Activated CD4-positive, alpha-beta memory T cell treated with anti-CD3 and anti-CD28 coated beads for 36 hours (primary cell): ENCODE measurements at places on chromosomes 6 and 20.
A peak's percentile ranks its signal among the peaks of the same experiment; 100 is the strongest.

- no peak for DNase-seq
Measured at GRCh38 chr6:161575523-161576254, 301.8 kb upstream of the AGPAT4 start.

DNA sequence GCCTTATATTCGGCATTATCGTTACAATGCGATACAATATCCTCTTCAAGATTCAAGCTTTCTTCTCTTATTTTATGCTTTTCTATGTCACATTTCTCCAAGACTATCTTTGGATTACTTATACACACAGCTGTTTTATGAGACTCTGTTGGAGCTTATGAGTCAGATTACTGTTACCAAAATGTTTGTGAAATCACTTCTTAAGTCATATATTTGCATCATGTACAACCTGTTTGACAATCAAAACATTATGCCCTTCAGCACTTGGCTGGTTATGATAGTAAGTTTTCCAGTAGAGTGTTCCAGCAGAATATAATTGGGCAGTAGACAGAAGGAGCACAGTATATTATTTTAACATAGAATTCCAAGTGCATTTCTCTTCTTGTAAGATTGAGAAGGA is 35.2 kb downstream of the BMP6 start:
- no peak for DNase-seq

GRCh38 chr6:35737413-35738211 is 780 bp downstream of the ARMC12 start:
- DNase-seq = no peak

DNA sequence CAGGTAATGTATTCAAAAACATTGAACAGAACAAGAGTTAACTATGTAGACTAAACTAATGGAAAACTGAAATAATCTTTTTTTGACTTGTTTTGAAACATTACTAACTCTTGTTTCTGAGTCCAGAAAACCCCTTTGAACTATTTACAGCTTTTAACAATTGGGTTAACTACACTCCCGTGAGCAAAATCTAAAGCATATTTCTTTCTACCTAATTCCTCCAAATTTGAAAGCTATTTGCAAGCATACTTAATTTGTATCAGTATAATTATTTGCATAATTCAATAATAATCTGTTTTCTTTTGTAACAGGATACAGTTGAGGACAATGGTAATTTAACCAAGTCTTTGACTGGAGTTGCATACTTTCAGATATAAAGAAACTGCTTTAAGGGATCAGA is 62.6 kb upstream of the AGPAT4 start:
- DNase-seq = no peak

DNA sequence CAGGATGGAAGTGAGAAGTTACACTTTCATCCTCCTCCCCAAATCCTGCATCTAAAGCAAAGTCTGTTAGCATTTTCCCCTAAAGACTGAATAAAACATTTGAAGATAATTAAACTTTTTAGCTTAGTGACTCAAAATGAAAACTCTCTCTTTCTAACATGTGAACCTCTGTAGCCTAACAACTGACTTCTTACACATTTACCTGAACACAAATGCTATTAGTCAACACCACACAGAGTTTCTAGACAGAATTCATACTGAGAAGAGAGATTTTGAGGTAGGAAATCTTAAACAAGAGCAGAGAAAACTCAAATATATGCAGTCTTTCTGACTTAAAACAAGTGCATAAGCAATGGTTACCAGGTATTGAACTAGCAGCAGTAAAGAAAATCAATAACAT is 149.9 kb upstream of the SMLR1 start:
- no peak for DNase-seq

- no peak for DNase-seq
Measured at GRCh38 chr6:116165596-116165995, 39.7 kb upstream of the COL10A1 start.

DNA sequence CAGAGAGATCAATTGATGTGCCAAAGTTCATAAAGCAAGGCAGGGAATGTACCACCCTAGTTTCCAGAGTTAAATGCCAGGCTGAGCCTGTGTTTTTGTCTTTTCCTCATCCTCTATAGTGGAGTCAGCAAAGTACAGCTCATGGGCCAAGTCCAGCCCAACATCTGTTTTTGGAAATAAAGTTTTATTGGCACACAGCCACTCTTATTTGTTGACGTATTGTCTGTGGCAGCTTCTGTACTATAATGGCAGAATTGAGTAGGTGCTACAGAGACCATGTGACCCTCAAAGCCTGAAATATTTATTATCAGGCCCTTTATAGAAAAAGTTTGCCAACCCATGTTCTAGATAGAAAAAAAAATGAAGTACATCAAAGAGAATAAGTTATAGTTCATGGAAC is 187.0 kb downstream of the TSHZ2 start:
- no peak for DNase-seq

DNA sequence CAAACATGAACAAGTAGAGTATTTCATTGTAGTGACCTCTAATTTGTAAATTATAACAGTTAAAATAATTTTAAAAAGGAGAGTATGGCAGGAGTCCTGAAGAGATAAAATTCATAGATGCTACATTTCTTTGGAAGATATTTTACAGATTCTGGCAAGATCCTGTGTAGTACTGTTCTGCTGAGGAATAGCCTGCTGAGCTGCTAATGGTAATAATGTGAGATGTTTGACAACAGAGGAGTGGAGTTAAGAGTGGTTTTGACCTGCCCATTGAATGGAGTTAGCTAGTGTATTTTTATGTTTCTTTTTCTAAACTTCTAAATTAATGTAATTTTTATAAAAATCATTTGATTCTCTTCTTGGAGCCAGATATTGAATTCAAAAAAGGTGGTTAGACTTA is 11.8 kb downstream of the CLVS2 start:
- no peak for DNase-seq

GRCh38 chr6:90730151-90730673 is 143.3 kb upstream of the MAP3K7 start:
- DNase-seq = no peak

- DNase-seq = no peak
Measured at GRCh38 chr6:87110636-87111035, 15.7 kb upstream of the CGA start.

DNA sequence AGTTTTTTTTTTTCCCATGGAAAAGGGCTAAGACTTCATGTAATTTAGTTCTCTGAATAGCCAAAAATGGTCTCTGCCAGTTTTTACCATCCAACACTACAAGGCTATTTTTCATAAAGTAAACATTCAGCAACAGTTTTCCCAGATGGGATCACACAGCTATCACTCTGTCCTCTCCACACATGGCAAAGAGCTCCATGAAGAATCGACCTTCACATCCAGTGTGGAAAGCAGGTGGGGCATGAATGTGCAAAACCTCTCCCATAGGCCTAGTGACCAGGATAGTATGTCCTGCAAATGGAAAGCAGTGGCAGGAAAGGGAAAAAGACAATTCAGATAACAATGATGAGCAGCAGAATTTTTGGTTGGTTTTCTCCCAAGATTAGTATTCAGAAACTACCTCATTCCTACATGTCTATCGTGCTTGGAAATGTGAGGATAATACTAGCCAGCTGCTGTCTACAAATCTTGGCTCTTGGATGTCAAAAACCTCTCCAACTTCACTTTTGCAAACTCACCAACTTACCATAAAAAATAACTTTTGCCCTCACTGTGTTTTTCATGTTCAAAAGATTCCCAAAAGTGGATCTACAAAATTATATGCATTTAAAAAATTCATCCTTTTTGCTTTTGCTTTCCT is 159.7 kb upstream of the MCHR2 start:
- no peak for DNase-seq

- DNase-seq = no peak
Measured at GRCh38 chr6:73636048-73636447, 17.7 kb downstream of the SLC17A5 start.

DNA sequence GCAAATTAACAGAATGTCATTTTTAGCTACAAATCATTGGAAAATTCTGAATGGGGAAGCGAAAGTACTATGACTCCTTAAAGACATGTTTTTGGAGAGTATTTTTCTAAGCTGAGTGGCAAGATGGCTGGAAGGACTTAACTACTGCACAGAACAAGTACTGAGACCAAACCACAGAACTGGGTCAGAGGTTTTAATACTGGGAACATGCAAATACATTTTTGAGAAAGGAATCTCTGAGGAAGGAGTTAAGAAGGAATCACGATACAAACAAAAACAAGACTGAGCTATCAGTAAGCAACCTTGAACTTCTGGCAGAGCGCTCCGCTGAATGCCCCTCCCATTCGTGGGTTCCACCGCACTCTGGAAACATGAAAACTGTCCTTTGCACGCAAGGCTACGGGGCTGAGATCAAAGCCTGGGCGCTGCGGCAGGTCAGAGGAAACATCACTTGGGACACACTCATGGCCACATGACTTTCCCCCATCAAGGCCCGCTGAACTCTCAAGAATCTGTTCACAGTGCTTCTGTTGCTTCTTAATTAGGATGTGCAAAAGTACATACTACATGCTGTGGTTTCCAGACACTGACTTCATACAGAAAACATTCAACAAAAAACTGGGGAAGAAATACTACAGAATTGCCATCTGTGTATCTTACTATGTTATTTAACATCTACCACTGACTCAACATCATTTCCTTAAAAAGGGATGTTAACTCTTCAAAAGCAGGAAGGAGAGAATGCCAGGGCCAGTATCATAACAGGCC is 27.8 kb downstream of the SLC23A2 start:
- peak; percentile 68 for DNase-seq

GRCh38 chr20:42862446-42862845 is 327.3 kb downstream of the PTPRT start:
- DNase-seq = no peak

- DNase-seq = no peak
Measured at GRCh38 chr6:138035070-138035469, 72.1 kb downstream of the PERP start.

- no peak for DNase-seq
Measured at GRCh38 chr20:8061861-8062518, 42.4 kb upstream of the TMX4 start.

DNA sequence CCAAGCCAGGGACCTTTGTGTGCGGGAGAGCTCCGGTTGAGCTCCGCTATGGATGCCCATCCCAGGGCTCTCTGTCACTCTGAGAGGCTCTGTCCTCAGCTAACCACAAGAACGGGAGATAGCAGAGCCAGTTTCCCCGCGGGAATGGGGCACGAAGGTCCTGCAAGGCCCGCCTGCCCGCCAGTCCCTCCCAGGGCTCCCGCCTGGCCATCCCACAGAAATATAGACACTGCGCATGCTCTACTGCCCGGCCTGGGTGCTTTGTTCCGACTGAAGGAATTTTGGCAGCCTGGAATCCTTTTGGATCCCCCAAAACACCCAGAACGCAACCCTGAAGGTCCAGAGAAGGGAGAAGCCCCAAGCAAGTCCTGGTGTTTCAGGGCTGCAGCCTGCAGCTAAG is 8.6 kb upstream of the DEFB110 start:
- no peak for DNase-seq

GRCh38 chr20:18428490-18429173 is 38.2 kb downstream of the DZANK1 start:
- DNase-seq = no peak

DNA sequence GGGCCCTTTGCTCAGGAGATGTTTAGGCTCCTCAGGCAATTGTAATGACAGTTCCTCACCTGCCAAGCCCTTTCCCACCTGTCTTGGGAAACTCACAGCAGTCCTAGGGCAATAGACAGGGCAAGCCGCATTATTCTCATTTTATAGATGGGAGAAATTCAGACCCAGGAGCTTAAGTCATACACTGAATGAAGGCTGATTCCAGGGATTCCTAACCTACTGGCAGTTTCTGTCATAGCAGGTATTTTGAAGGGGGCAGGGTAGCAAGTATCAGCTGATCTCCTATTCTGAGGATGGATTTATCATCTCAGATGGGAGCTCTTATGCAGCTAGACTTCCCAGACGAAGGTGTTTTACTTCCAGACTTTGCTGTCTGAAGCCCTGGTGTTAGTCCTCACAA is 61.4 kb upstream of the MYL9 start:
- DNase-seq = no peak

DNA sequence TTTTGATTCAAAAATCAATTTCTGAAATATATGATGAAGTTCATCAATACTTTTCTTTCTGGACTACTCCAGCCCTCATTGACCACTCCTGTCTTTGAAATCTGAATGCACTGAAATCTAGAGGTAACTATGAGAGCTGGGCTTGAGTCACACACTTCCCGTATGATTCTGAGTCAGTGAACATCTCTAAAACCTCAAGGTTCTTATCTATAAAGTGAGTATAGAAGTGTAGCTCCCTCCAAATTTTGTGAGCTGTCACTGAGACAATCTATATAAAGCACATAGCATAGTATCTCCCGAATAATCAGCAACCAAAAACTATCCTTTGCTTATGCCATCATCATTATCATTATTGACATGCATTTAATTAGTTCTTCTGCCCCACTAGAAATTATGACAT is 182.4 kb downstream of the TSHZ2 start:
- peak; percentile 34 for DNase-seq

DNA sequence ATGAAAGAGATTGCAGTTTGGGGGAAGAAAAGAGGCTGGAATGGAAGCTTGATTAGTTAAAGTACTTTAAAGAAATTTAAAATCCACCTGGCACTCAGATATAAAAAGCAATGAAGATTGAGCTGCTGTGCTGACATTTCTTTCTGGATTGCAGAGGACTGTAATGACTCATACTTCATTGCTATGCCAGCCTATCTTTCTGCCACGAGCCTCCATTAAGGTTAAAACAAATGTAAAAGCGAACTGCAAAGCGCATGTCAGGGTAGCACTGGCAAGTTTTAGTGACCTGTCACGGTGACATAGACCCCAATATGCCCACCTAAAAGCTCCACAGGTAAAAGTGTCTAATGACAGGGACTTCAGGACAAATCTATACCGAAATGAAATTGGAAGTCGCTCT is 449.6 kb downstream of the C6orf118 start:
- DNase-seq = no peak

DNA sequence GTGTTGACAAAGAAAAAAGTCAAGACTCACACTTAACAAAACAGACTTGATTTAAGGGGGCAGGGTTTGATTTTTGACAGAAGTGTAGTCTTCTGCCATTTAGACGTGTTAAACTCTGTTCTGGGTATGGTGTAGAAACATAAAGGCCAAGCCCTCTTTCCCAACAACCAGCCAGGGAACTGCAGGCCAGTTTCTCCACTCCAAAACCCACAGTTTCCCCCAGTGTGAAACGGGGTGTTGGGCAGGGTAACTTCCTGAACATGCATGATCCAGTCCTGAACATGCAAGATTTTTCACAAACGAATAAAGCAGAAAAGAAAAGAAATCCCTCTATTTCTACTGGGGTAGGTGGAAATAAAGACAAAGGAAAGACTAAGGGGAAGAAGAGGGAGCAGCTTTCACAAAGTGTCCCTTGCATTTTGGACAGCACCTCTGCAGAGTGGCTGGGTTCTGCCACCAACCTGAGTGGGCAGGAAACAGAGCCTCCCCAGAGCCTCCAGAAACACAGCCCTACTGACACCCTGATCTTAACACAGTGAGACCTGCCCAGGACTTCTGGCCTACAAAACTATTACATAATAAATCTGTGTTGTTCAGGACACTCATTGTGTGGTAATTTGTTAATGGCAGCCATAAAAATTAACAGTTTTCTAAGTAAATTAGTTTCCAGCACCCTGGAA is 7.5 kb downstream of the APMAP start:
- DNase-seq = no peak

- DNase-seq = no peak
Measured at GRCh38 chr6:158665332-158665731, 15.5 kb downstream of the SYTL3 start.
